Body of pancreas (tissue), 4 donors: ENCODE measurements at places on chromosomes 4 and X.
A peak's percentile ranks its signal among the peaks of the same experiment; 100 is the strongest.

GRCh38 chrX:131216828-131217227, 72.3 kb downstream of the IGSF1 start:
- DNase-seq = no peak

GRCh38 chr4:72243641-72244040, 211.8 kb downstream of the NPFFR2 start:
- no peak for DNase-seq

DNA sequence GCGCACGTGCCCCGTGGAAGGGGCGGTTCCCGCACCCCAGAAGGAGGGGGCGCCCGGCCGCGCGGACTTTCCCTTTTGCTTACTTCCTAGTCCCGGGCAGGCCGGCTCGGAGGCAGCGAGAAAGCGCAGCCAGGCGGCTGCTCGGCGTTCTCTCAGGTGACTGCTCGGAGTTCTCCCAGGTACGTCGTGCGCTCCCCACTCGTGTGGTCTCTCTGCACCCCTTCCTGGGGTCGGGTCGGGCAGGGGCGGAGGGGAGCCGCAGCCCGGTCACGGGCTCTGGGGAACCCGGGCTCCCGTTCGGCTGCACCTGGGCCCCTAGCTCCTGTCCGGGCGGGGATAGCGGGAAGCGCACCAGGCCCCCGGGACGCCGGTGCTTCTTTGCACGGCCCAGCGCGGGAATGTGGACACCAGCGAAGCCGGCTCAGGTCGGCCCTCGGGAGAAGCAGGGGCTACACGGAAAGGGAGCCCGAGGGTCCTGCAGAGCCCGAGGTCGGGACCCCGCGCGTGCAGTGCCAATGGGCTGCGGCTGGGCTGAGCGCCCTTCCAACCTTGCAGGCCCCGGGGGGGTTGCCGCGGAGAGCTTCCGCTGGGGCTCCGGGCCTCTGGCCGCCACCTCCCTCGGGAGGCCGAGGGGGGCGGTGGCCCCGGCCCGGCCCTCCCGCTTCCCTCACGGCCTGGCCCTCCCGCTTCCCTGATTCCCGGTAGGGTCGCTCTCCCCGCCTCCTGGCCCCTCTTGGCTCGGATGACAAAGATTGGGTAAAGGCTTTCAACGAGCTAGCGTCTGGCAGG, at the start of gene TLR2:
TLR2 (plus strand) TSS at position 99 of the 789 bp plus-strand sequence. CDS start 18,628 bp downstream, outside the sequence.
- DNase-seq = peak; percentile 71

- no peak for DNase-seq
Observed at GRCh38 chr4:169102026-169102425, 92.0 kb upstream of the CBR4 start.

DNA sequence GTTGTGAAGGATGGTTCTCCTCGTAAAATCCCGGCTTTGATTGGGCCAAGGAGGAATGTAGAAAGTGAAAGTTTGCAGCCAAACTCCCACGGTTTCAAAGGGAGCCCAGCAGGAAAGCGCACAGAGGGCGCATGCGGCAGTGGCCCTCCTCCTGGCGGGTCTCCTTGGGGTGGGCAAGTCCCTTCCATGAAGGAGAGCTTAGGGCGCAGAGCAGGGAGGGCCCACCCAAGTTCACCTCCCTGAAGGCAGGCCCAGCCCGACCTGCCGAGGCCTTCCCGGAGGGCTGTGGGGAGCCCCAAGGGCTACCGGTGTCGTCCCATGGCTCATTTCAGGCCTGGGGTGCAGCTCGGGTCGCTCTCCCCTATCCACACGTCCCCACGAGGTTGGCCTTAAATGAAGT, 2.0 kb downstream of the PDZD4 start:
- DNase-seq = no peak

GRCh38 chr4:177667687-177668086, 225.4 kb upstream of the AGA start:
- no peak for DNase-seq

DNA sequence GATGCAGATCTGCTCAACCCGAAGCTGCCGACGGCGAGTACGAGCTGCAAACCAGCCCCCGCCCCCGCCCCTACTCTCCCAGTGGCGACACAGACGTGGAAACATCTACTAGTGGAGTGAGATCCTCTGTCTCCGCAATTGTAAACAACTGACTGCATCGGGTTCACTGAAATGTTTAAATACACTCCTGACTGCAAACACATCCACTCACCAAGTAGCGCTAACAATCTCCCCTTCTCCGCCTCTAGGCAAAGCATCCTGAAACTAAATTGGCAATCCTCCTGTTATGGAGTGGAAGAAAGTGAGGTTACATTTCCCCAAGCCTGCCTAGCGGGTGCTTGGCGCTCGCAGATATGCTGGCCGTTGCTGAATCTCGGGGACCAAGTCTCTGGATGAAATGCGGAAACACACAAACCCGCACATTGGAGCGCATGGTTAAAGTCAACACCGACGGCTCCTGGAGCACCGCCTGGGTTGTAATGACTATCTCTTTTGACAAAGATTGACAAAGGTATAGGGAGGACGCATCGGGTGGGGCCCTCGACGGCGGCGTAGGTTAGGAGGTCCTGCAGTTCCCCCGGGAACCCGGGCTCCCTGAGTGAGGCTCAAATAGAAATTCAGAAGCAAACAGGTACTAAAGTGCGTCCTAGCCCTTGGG, 117.0 kb upstream of the TEX13C start:
- DNase-seq = peak; percentile 1

DNA sequence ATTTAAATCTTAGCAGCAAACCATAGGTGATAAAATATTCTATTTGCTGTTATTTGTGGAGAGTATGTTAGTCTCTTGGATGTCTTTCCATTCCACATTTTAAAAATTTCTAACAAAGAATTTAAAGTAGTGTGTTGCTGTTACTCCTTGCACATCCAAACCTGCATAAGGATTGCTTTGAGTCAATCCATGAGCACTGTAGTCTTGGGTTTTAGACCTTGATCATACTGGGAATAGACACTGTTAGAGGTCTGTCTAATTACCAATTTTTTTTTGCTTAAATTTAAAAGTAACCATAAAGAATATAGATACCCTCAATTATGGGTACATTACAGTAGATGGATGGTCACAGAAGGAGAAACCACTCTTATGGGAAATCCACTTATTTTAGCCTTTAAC, 1.5 kb downstream of the AFP start:
- DNase-seq = no peak

- no peak for DNase-seq
Observed at GRCh38 chr4:57373991-57374390, 263.8 kb upstream of the IGFBP7 start.

GRCh38 chrX:38277136-38277535, 50.2 kb downstream of the RPGR start:
- DNase-seq = no peak

GRCh38 chrX:114924856-114925255, 92.6 kb downstream of the IL13RA2 start:
- DNase-seq = no peak

- peak; percentile 90 for DNase-seq
Observed at GRCh38 chr4:1870578-1871443, at the start of gene NSD2. NSD2 (plus strand) TSS chr4:1871393; CDS start chr4:1900655, 29,262 bp downstream.

DNA sequence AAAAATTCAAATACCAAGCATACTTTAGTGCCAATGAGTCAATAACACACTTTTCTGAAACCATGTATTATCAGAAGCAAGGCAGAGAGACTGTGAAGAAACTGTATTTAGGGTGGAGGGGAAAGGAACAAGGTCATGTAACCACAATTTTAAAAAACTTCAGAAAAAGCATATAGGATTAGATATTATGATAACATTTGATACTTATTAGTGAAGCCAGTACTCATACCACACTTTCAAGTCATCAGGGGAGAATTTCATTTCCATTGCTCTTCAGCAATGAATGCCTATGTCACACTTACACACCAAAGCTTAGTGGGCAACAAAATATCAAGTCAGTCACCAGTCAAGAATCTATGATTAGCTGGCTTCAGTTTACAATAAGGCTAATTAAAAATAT, 602.2 kb downstream of the IL15 start:
- DNase-seq = no peak

DNA sequence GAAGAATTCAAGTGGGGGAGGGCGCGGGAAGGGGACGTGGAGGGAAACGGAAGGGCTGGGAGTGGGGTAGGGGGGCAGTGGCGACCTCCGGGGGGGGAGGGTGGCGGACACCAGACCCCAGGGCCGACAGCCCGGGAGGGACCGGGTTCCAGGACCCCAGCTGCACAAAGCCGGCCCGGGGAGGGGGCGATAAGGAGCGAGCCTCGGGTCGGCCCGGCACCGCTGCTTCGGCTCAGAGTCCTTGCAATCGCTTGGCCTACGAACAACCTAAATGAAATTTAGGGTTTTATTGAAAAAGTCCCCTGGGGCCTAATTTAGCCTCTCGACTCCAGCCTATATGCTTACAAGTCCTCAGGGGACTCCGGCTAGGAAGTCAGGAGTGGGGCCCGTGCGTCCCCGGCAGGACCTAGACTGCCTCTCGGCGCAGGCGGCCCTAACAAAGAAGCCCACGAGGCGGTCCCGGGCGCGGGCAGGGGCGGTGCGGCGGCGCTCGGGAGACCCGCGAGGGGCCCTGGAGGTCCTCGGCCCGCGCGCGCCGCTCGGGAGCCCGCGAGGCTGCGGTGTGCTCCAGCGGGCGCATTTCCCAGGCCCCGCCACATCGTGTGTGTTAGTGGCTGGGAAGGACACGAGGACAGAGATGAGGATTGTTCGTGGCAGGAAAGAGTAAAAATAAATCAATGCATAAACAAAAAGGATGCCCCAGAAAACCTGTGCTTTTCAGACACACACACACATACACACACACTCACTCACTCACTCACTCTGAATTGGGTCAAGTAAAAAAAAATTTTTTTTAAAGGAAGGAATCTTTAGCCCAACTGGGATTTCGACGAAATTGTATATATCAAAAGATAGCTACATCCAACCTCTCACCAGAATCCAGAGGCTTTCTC, 70.0 kb downstream of the MGST2 start:
- DNase-seq = peak; percentile 11

GRCh38 chr4:41364876-41365275, 108.1 kb downstream of the UCHL1 start:
- DNase-seq = no peak

GRCh38 chr4:128301979-128302378, 14.4 kb upstream of the PGRMC2 start:
- DNase-seq = no peak

GRCh38 chr4:76155979-76156378, 7.8 kb upstream of the NUP54 start:
- no peak for DNase-seq

DNA sequence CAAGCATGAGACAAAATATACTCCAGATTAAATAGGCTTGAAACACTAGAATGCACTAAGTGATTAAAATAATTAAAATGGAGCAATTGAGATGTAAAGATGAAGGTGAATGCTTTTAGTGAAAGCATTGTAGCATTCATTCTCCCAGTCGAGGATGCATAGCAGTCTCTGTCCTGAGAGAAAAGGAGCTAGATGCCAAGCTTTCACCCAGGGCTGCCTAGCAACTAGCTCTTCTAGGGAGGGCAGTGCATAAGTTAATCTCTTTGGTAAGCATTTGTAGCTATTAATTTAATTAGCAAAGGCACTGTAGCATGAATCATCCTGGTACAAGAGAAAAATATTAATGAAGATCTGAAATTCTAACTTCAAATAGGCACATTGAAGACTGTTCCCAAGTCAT, 1014.8 kb downstream of the C4orf33 start:
- DNase-seq = no peak

DNA sequence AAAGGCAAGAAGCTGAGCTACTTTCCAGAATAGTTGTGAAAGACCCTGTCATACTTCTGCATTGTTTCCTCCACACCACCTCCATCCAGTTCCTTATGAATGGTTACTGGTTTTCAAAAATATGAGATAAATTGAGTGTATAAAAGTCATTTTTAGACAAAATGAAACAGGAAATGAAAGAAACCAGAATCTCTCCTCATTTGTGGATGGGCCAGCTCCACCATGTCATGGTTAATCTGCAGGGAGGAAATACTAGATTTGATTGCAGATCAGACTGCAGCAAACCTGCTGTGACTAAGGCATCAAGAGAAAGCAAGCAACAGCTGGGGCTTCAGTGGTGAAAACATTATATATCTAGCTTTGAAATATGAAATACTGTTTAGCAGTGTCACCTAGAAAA, 23.8 kb downstream of the F9 start:
- DNase-seq = no peak

GRCh38 chrX:24694825-24695224, 1.1 kb downstream of the POLA1 start:
- DNase-seq = no peak
